ENCODE measurements at places on chromosomes 3 and 15.
A peak's percentile ranks its signal among the peaks of the same experiment; 100 is the strongest.

- DNase-seq, result no peak
Observed at GRCh38 chr3:99579246-99579645, 59.1 kb upstream of the COL8A1 start.

DNA sequence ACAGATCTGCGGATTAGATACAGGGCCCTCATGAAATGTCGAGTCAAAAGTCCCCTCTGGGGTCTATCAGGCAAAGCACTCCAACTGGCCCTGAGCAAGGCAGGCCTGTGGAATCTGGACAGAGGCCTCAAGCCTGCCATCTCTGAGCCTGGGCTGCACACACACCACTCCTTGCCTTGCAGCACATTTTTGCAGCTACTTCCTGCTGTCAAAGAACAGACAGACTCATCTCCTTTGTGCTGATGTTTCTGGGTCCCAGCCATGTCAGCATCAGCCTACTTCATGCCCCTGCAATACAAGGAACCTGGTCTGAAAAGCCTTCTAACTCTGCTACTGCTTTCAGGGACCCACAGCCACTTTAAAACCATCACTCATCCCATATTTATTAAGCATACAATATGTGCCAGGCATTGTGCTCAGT lies 60.6 kb upstream of the IL12A start:
- DNase-seq, result no peak

GRCh38 chr15:68593828-68594532 lies 15.2 kb downstream of the CORO2B start:
- no peak for DNase-seq

DNA sequence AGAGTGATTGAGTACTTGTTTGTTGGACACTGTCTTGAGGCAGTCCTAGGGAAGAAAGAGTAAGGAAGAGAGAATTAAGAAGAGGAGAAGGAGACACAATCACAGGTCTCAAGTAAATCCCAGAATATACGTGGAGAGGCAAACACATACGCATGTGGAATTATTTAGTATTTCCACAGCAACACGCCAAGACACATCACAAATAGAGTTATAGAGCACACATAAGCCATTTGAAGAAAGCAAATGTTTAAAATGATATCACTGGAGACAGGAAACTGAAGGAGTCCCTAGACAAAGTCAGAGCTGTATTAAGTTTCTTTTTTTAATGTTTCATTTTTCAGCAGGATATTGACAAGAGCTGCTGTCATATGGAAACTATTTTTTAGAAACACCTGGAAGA lies 206.1 kb upstream of the LRIG1 start:
- DNase-seq, result no peak

- DNase-seq, result peak; percentile 28
Observed at GRCh38 chr15:77702211-77702957, 69.7 kb upstream of the LINGO1 start.

- no peak for DNase-seq
Observed at GRCh38 chr3:31481697-31482096, 51.0 kb upstream of the STT3B start.

DNA sequence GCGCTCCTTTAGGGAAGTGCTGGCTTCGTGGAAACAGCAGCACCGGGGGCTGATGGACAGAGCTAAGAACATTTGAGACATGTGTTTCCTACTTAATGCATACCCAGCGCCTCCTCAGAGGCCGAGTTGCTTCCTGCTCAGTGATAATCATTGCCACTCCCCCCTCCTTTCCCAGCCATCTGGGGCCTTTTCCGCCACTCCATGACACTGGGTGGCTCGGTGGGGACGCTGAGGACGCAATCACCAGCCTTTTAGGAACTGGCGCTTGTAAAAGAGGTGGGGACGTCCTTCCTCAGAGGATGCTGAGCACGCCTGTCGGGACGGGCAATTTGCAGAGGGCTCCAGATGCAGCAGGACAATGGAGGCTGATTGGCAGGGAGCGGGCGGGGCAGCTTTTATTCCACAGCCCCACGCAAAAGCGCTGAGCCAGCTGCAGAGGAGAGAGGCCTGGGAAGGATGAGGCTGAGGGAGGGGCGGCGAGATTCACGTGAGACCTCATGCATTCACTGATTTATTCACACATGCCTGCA lies 22.2 kb upstream of the IQSEC1 start:
- no peak for DNase-seq

GRCh38 chr3:113231391-113231790 lies 20.0 kb downstream of the BOC start:
- no peak for DNase-seq

DNA sequence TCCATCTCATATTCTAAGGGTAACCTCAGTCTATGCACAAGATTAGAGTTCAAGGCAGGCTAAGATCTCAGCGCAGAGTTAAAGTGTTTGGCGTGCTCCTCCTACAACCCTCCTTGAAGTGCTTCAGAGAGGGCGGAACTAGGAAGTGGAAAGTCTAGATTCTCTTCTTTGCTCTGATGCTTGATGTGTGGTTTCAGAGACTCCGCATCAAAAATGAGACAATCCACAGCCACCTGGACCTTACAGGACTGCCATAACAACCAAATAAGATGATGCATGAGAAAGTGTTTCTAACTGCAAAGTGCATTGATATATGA lies 161.3 kb upstream of the ATP11B start:
- DNase-seq, result no peak

GRCh38 chr3:127413318-127413673 lies 125.5 kb upstream of the PRR20G start:
- no peak for DNase-seq

- no peak for DNase-seq
Observed at GRCh38 chr3:6697722-6698121, 163.2 kb upstream of the GRM7 start.

DNA sequence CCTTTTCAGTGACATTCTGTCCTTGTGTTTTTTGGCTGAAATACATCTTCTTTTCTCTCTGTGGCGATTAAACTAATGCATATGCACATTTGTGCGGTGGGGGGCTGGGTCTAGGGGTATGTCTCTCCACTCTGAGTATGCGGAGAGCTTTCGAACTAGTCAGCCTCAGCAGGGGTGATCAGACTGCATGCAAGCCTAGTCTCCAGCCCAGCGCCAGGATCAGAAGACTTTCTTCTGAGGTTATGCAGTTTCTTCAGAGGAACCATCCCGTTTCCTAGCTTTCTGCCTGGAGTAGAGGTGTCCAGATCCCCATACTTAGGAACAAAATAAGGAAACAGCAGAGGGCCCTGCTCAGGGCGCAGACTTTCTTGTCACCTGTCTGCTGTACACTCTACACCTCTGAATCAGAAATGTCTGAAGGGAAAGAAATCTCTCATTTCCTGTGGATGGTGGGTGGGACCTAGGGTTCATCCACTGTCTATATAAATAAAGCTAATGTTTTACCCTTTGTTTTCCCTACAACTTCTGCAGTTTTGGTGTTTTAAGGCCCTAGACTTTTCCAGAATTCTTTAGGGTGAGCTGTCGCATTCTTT lies 230.4 kb downstream of the ABHD5 start:
- no peak for DNase-seq

- DNase-seq, result no peak
Observed at GRCh38 chr3:172040981-172041963, 1.9 kb downstream of the FNDC3B start.

GRCh38 chr3:141430316-141430715 lies 56.5 kb upstream of the RASA2 start:
- DNase-seq, result no peak

GRCh38 chr3:101375586-101375985 lies 55.2 kb upstream of the IMPG2 start:
- no peak for DNase-seq

DNA sequence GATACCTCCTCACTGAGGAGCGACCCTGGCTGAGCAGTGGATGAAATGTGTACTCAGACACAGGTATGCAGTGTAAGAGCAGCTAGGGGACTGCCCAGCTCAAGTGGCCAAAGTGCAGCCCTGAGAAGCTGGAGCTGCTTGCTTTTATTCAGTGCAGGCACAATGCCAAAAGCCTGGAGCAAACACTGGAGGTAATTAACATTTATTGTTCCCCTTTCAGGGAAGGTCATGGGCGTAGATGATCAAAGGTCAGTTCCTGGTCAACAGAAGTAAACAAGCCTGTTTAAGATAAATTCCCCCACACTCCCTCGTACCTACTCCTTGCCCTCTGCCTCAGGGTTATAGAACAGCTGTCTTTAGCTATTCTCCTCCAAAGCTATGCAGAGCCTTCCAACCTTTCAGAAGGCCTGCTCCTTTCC lies 17.5 kb downstream of the PLA2G4F start:
- no peak for DNase-seq
